ENCODE measurements at places on chromosomes 12 and 14. TPM values are rescaled to one million over a fixed set of nuclear protein-coding genes. Genes with fewer than 3 reads are reported as not detected.
A peak's percentile ranks its signal among the peaks of the same experiment; 100 is the strongest.

DNA sequence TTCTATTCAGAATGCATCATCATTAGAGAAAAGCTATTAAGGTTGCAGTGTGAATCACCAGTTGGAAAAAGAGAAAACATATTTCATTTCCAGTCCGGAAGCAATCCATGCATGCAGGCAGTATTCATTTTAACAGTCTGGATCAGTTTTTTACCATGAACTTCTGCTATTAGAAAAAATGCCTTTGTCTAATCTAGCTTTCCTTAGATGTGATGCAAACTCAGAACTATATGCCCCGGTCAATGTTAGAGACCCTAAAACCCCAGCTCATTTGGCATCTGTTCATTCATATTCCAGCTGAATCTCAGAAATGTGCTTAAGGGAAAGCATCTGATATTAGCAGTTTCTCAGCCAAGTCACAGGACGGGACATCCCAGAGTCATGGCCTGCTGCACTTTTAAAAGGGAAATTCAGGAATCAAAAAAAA is 8.5 kb downstream of the IRAK3 start:
- DNase-seq, result peak; percentile 5

Gene SUPT16H
- 68.8 TPM for total RNA-seq

Gene TTC8
- total RNA-seq, result 33.0 TPM

Gene CACNA1C
- total RNA-seq, result 0.98 TPM

Gene GPR33
- total RNA-seq, result not detected
